ENCODE measurements at places on chromosomes 3 and 15. TPM values are rescaled to one million over a fixed set of nuclear protein-coding genes. Genes with fewer than 3 reads are reported as not detected.

Gene TTC14
- total RNA-seq: 33.2 TPM

Gene CLDN1
- total RNA-seq: 0.34 TPM

Gene CGNL1
- 0.07 TPM for total RNA-seq

Gene RHOV
- total RNA-seq: 1.9 TPM

Gene FSTL1
- 0.83 TPM for total RNA-seq

Gene ANKRD63
- 1.8 TPM for total RNA-seq

Gene HDC
- total RNA-seq: 1.1 TPM

Gene GCNT3
- total RNA-seq: 0.11 TPM

- H3K27ac ChIP-seq: no peak overlapping the region
- DNase-seq: no peak
- no peaks in the 10 kb centered on the region for H3K36me3 ChIP-seq
- no peaks in the 10 kb centered on the region for H3K4me1 ChIP-seq
- no peak overlapping the region for H3K4me3 ChIP-seq
These were observed 116.2 kb upstream of the CHRM5 start for GRCh38 chr15:33852094-33852493.

- no peaks in the 10 kb centered on the region for H3K27me3 ChIP-seq
- peaks cover 13% of the 10 kb centered on the region for H3K4me1 ChIP-seq
- DNase-seq: no peak
- H3K4me3 ChIP-seq: no peak overlapping the region
These were observed 6.0 kb upstream of the WDR6 start for GRCh38 chr3:49001155-49001554.

DNA sequence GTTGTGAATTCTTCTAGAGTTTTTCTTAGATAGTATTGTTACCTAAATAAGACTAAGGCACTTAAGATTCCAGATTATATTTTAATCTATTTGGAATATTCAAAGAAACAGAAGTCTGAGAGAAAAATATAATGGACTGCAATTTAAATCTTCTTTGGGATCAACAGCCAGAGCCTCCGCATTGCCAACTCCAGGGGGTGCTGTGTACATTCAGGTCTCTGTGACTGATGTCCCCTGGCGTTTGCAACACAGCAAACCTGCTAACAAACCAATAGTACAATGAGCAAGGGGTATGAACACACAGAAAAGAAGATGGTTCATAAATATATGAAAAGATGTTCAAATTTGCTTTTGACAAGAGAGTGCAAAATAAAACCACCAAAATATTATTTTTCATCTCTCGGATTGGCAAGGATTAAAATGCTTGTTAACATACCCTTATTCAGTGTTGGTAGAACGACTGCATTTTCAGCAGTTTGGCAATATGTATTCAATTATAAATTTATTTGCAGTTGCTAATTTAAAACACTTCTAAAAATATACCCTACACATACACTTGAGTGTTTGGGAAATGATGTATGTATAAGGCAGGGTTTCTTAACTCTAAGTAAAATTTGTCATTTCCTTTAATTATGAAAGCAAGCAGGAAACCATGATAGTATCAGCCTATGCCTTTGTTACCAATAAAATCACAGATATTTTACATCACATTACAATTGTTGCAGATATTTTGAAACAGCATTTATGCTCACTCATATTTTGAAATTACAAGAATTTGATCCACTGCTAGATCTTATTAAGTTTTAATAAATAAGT is 16.1 kb upstream of the TM4SF1 start:
- H3K4me1 ChIP-seq: no peaks in the 10 kb centered on the region
- H3K27me3 ChIP-seq: peaks cover 5% of the 10 kb centered on the region
- no peak overlapping the region for H3K27ac ChIP-seq
- peak; percentile 61 for DNase-seq
- H3K4me3 ChIP-seq: no peak overlapping the region

DNA sequence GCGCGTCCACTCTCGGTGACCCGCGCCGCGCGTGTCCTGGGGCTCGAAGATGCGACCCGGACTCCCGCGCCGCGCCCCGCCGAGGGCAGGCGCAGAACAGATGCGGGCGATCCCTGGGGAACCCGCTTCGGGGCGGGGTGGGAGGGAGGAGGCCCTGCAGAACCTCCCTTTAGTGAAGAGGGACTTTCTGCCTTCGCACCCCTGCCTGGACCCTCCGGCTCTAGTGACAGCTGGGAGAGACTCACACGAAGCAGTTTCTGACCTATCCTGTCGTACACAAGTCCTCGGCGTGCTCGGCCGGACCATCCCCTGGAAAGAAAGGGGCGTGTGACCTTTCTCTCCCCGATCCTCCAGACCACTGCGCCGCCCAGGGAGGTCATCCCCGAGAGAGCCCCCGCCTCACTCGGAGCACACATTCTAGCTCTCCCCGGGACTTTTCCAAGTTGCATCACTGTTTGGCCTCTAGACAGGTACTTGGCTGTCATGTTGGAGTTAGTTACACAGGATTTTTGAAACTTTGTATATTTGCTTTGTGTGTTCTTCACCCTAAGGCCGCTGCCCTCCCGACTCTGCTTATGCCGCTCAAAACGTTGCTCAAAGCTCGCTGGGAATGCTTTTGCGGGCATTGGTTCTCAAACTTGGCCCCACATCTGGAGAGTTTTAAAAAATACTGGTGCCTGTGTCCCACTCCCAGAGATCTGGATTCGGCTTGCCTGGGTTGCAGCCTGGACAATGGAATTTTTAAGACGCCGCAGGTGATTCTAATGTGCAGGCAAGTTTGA is 582 bp downstream of the CGNL1 start:
- DNase-seq: no peak
- peaks cover 74% of the 10 kb centered on the region for H3K27me3 ChIP-seq
- no peak overlapping the region for H3K4me3 ChIP-seq
- no peak overlapping the region for H3K27ac ChIP-seq

DNA sequence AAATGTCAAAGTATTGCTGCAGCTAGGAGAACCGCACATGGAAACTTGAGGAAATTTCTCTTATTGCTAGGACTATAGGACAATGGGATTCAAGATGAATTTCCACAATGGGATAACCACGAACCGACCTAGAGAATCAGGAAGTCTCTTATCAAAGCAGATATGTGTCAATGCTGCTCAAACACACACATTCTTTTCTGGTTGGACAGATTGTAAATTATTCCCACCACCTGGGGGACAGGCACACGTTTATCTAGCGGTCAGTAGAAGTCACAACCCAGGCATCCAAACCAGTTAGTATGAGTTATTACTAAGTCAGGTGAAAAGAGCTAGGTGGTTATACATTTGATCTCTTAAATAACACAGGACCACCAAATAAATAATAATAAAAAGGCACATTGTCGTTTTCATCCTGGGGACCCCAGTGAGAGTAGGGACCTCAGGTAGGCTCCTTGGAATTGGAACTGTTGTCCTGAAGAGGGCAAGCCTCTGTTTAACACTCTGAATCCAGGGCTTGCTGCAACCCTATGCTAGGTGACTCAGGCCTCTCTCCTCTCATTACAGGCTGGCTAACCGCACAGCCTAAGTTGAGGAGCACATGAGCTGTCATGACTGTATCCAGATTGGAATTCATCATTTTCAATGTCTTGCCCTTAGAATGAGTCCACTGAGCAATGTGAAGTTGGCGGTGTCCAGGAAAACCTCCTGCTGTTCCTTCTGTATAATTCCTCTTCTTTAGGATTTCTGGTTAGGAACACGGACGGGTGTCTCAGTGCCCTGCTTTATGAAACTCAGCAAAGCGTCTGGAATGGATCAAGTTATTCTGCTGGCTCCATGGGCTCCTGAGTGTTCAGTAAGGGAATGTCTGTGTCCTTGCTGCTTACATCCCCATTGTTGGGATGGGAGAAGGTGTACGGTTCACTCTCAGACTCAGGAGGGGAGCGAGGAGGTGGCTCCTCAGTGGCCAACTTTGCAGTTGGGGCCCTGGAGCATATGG is 59.0 kb downstream of the CLEC3B start:
- H3K4me3 ChIP-seq: no peak overlapping the region
- no peaks in the 10 kb centered on the region for H3K27me3 ChIP-seq
- 0 out of 3 replicates have a peak overlapping the region, but pooled peaks have one; percentile 2 for H3K27ac ChIP-seq
- H3K36me3 ChIP-seq: peaks cover 24% of the 10 kb centered on the region

GRCh38 chr3:159865041-159865579 is 123.5 kb upstream of the IL12A start:
- H3K4me1 ChIP-seq: no peaks in the 10 kb centered on the region
- H3K36me3 ChIP-seq: no peaks in the 10 kb centered on the region
- DNase-seq: no peak
- H3K4me3 ChIP-seq: no peak overlapping the region

DNA sequence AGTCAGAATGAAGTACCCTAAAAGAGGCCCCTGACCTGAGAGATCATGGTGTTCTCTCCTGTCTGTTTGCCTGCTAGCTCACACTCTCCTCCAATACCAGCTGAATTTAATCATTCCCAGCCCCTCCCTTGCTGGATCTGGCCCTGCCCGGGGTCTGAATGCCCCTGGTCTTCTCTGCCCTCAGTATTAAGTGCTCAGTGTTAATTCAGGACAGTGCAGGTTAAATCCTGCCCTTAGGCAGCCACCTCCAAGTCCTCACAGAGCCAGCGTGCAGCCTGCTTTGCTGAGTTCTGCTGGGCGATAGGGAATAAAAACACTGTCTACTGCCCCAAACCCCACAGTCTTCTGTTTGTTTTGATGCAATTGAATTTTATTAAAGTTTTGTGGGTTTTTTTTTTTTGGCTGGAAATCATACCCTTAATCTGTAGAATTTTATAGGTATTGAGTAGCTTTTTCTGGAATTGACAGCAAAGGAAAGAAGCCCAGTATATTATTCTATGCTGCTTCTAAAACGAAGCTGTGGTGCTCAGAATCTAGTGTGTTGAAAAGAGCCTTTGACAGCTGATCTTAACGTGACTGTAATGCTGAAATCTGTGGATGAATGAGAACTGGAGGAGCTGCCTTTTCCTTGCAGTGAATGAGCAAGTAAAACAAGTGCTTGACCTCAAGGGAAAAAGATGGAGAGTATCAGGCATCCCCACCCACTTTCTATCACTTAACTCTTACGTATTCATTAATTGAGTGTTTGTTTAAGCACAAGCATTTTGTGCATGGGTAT is 12.3 kb upstream of the BDH1 start:
- no peak overlapping the region for H3K4me3 ChIP-seq
- H3K36me3 ChIP-seq: no peaks in the 10 kb centered on the region

GRCh38 chr3:53709256-53709655 is 137.0 kb downstream of the CHDH start:
- H3K4me3 ChIP-seq: no peak overlapping the region
- no peaks in the 10 kb centered on the region for H3K27me3 ChIP-seq
- H3K4me1 ChIP-seq: no peaks in the 10 kb centered on the region
- no peaks in the 10 kb centered on the region for H3K36me3 ChIP-seq
- H3K27ac ChIP-seq: no peak overlapping the region
- no peak for DNase-seq

DNA sequence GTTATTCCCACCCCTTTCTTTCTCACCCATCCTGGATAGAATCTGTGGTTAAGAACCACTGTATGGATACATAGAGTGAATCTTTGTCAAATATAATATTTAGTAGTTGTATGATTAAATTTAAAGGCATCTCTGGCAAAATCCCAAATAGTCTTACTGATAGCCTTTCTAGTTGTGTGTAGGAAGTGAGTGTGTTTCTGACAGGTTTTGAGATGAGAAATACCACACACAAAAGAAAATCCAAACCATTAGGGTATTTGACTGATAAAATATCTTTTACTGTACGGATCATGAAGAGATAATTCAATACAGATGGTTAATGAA is 44.7 kb upstream of the PLCL2 start:
- H3K36me3 ChIP-seq: no peaks in the 10 kb centered on the region
- no peaks in the 10 kb centered on the region for H3K4me1 ChIP-seq
- peaks cover 11% of the 10 kb centered on the region for H3K27me3 ChIP-seq

DNA sequence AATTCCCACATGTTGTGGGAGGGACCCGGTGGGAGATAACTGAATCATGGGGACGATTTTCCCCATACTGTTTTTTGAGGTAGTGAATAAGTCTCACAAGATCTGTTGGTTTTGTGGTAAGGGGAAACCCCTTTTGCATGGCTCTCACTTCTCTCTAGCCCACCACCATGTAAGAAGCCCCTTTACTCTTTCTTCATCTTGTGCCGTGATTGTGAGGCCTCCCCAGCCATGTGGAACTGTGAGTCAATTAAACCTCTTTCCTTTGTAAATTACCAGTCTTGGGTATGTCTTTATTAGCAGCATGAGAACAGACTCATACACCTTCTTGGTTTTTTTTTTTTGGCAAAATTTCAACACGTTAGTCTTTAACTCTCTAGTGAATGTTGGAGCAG is 18.1 kb downstream of the ARL8B start:
- peaks cover 20% of the 10 kb centered on the region for H3K4me1 ChIP-seq
- no peaks in the 10 kb centered on the region for H3K27me3 ChIP-seq
- peaks cover 7% of the 10 kb centered on the region for H3K36me3 ChIP-seq

GRCh38 chr3:109023656-109024254 is 70.1 kb upstream of the GUCA1C start:
- no peaks in the 10 kb centered on the region for H3K4me1 ChIP-seq
- peak; percentile 14 for DNase-seq
- no peak overlapping the region for H3K4me3 ChIP-seq
- no peaks in the 10 kb centered on the region for H3K36me3 ChIP-seq

DNA sequence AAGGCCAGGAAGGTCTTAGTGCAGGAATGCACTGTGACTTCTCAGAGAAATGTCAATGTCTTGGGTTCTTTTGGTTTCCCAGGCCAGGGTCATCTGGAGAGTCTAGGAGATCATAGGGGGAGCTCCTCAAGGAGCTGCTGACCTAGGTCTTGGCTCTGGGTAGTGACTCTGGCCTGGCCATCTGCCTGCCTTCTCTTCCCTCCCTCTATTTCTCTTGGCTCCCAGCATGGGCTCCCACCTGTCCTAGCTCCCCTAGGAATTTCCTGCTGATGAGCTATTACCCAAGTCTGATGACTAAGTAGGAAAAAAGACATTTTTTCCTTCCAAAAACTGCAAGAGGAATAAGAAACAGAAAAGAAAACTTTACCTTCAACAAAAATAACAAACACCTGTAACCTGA is 57.4 kb downstream of the BSN start:
- H3K36me3 ChIP-seq: no peaks in the 10 kb centered on the region
- H3K27ac ChIP-seq: no peak overlapping the region
- H3K27me3 ChIP-seq: no peaks in the 10 kb centered on the region
- H3K4me1 ChIP-seq: no peaks in the 10 kb centered on the region
- DNase-seq: no peak
- no peak overlapping the region for H3K4me3 ChIP-seq

- no peaks in the 10 kb centered on the region for H3K36me3 ChIP-seq
- no peaks in the 10 kb centered on the region for H3K4me1 ChIP-seq
- peaks cover 16% of the 10 kb centered on the region for H3K27me3 ChIP-seq
These were observed 25.3 kb upstream of the SLC6A11 start for GRCh38 chr3:10790713-10791112.
